Neural crest cell (in vitro differentiated cells): ENCODE measurements at places on chromosomes 2 and 18. TPM values are rescaled to one million over a fixed set of nuclear protein-coding genes. Genes with fewer than 3 reads are reported as not detected.

Gene FAM237A
- not detected in 2 replicates for total RNA-seq

Gene IL1RL1
- total RNA-seq, result not detected in 2 replicates

Gene GAD1
- total RNA-seq, result 0.39 and 0.82 TPM in 2 replicates

Gene CFC1B
- total RNA-seq, result not detected in 2 replicates

Gene CABLES1
- 2.2 and 2.3 TPM in 2 replicates for total RNA-seq

Gene RFTN2
- total RNA-seq, result 16.0 and 20.6 TPM in 2 replicates

Gene RNF152
- total RNA-seq, result 7.5 and 8.4 TPM in 2 replicates

Gene VIL1
- not detected in 2 replicates for total RNA-seq

Gene GPR39
- 0.25 and 0.35 TPM in 2 replicates for total RNA-seq

Gene RIT2
- not detected in 2 replicates for total RNA-seq

Gene PREPL
- total RNA-seq, result 44.1 and 46.1 TPM in 2 replicates

Gene UGT1A9
- total RNA-seq, result not detected in 2 replicates

Gene MAP2
- 119 and 123 TPM in 2 replicates for total RNA-seq

Gene ACVR1C
- 0.09 and 0.26 TPM in 2 replicates for total RNA-seq

Gene CPLX4
- total RNA-seq, result not detected in 2 replicates

Gene C1QL2
- total RNA-seq, result 0.14 TPM in 1 of 2 replicates, not detected in the other

Gene STEAP3
- total RNA-seq, result 0.73 and 0.77 TPM in 2 replicates

Gene SPEG
- total RNA-seq, result 13.4 and 17.5 TPM in 2 replicates

Gene C2orf15
- 0.23 and 0.37 TPM in 2 replicates for total RNA-seq

Gene LHCGR
- total RNA-seq, result 0.12 TPM in 1 of 2 replicates, not detected in the other

Gene CTNNA2
- 2.6 and 2.9 TPM in 2 replicates for total RNA-seq

Gene PRR30
- not detected in 2 replicates for total RNA-seq

Gene INPP5D
- total RNA-seq, result 0.28 and 0.30 TPM in 2 replicates

Gene APCDD1
- 49.8 and 51.9 TPM in 2 replicates for total RNA-seq

Gene KATNAL2
- 7.7 and 8.7 TPM in 2 replicates for total RNA-seq

Gene ARHGEF4
- 20.0 and 22.1 TPM in 2 replicates for total RNA-seq

Gene DARS1
- 73.8 and 91.1 TPM in 2 replicates for total RNA-seq

Gene ENOSF1
- total RNA-seq, result 78.6 and 83.3 TPM in 2 replicates

Gene MMADHC
- 83.9 and 86.5 TPM in 2 replicates for total RNA-seq

Gene NEUROD1
- 2.5 and 2.7 TPM in 2 replicates for total RNA-seq

Gene REG3G
- total RNA-seq, result not detected in 2 replicates

Gene RNU2-63P
- 24.6 and 25.1 TPM in 2 replicates for total RNA-seq

Gene ARHGAP15
- total RNA-seq, result 2.8 and 3.2 TPM in 2 replicates

Gene DIPK1C
- total RNA-seq, result not detected in 2 replicates

Gene KIF1A
- total RNA-seq, result 90.9 and 91.3 TPM in 2 replicates

Gene C2orf80
- total RNA-seq, result 0.73 and 1.0 TPM in 2 replicates

Gene KCNG2
- total RNA-seq, result not detected in 2 replicates
